ENCODE measurements at places on chromosomes 1 and 21. TPM values are rescaled to one million over a fixed set of nuclear protein-coding genes. Genes with fewer than 3 reads are reported as not detected.

DNA sequence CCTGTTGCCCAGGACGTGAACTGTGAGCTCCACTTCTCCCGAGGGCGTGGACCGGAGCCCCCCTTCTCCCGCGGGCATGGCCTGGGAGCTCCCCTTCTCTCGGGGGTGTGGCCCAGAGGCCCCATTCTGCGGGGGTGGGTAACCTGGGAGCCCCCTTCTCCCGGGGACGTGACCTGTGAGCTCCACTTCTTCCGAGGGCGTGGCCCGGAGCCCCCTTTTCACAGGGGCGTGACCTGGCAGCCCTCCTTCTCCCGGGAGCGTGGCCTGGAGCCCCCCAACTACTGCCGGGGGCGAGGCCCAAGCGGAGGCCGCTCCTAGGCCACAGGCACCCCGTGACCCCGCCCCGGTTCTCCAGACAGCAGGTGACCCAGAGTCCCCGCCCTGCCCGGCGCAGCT lies 320 bp downstream of the C1orf174 start:
- no peak for DNase-seq

DNA sequence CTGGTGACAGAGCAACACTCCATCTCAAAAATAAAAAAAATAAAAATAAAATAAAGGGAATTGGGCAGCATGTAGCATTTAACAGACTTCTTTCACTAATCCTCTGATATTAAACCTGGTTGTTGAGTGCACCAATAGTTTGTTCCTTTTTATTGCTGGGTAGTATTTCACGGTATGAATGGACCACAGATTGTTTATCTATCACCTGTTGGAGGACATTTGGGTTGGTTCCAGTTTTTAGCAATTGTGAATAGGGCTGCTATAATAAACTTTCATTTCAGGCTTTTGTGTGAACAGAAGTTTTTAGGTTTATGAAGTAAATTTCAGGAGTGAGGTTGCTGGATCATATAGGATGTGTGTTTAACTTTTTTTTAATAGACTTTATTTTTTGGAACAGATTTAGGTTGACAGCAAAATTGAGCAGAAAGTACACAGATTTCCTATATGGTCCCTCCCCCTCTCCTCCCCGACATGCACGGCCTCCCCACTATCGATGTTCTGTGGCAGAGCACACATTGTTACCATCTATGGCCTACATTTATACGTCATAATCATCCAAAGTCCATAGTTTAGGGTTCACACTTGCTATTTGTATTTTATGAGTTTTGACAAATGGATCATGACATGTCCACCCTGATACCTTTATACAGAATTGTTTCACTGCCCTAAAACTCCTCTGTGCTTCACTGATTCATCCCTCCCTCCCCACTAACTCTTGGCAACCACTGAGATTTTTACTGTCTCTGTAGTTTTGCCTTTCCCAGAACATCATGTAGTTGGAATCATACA lies 66.1 kb upstream of the TMPRSS2 start:
- DNase-seq, result no peak

DNA sequence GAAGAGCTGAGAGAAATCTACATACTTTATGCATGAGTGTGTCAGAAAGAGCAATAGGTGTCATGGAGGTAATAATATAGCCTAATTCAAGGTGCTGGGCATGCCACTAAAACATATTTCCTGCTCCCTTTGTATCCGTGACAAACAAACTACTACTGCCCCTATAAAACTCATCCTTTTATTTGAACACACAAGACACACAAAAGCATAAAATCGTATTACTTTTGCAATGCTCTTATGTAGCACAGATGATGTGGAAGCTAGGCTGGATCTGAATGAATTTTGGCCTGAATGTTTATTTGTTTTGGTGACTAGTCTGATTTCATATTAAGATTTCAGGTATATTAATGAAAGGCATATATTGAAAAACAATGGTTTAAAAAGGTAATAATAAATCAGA lies 239.3 kb upstream of the NEGR1 start:
- no peak for DNase-seq

GRCh38 chr1:19063122-19063521 lies 106.6 kb upstream of the IFFO2 start:
- no peak for DNase-seq

DNA sequence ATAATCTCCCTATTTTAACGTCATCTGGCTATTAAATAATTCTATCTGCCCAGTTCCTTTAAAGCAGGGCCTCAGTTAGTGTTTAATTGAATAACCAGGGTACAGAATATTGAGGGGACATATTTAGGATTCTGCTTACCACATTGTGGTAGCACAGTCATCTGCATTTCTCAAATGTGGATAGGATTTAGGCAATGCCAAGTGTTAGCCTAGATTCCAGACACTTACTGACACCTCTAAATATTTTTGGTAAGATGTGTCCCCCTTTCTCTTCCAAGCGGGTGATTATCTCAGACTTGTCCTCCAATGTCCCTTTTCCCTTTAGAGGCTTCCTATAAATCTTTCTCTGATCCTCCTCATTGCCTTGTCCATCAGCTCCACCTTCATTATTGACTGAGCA lies 160.8 kb upstream of the HOOK1 start:
- DNase-seq, result no peak

DNA sequence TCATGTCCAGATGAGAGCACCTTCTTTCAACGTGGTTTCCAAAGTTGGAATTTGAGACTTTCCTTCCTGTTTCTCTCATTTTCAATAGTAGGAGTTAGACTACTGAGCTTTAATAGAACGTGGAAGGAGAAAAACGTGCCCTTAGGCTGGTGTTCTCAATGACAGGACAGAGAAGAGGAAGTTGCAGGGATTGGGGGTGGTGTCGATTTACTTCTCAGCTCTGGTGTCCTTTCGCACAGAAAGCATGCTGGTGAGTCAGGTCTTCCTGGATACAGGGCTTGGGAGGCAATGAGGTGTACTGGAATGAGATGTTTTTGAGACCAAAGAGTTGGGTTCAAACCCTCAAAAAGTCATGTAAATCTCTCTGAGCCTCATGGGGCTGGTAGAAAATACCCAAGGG lies 67.1 kb downstream of the HIVEP3 start:
- peak; percentile 93 for DNase-seq

Gene LPAR3
- total RNA-seq, result not detected

Gene METTL18
- 6.2 TPM for total RNA-seq

Gene FAM131C
- not detected for total RNA-seq
